NCI-H1436 treated with DMSO at 0.1 percent for 48 hours (cell line): ENCODE measurements at places on chromosomes 1 and 21.

DNA sequence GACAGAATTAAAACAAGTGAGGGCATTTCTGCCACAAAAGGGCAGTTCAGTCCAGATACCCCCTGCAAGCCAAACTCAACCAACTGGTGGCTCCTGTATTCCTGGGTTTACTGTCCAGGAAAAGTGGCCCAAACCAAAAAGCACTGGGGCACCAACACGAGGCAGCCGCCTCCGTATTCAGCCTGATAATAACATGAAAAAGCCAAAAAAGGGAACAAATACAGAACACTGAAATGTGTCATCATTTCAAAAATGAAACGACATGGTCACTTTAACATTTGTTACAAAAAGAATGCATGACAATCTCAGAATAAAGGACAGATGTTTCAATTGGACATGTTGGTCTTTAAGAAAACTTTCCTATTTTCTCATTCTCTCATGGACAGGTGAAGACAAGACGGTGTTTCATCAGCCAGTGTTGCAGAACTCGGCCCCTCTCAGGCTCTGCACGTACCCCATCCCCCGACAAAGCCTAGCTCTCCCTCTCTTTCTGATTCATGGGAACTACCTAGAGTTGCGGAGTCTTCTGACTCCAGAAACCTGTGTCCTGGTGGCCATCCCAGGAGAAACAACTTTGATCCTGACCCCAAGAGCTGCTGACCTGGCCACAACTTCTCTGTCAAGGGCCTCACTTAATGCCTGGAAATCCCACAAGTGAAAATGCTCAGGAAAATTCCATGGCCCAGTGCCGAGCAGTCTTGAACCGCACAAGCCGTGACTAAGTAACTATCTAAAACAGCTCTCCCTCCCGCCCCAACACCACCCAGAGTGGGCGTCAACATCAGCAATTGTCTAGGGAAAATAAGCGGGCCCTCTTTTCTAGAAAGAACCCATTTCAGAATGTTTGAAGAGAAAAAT lies 27.1 kb downstream of the ZBTB17 start:
- DNase-seq: no peak

GRCh38 chr1:92310185-92310597 lies 11.3 kb downstream of the RPAP2 start:
- no peak for DNase-seq

- no peak for DNase-seq
Observed at GRCh38 chr1:190244406-190244805, 233.3 kb downstream of the BRINP3 start.

DNA sequence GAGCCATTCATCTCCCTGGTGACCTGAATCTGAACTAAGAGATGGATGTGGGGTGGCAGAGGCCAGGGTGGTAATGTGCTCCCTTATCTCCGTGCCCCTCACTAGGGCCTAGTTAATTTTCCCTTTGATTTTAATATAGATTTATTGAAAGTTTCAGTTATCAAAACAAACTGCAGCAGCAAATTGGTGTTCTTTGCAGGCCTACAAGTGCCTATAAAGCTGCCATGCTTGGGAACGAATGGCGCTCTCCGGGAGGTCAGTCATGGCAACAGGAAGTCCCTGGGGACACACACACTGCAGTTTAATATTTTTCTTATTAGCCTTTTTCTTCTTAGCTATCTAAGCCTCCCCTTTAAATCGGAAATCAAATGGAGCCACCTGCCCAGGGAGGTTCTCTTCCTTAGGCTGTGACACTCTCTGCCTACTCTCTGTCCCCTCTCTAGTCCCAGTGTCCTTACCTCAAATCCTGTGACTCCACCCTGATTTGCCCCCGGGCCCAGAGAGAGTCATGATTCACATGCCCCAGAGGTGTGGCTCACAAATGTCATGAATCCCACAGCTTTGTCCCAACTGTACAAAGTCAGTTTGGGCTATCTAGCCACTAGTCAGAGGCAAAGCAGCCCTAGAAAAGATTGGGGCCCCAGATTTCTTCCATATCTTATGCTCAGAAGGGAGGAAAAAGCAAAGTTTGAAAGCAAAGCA lies 4.3 kb upstream of the ERI3 start:
- no peak for DNase-seq

DNA sequence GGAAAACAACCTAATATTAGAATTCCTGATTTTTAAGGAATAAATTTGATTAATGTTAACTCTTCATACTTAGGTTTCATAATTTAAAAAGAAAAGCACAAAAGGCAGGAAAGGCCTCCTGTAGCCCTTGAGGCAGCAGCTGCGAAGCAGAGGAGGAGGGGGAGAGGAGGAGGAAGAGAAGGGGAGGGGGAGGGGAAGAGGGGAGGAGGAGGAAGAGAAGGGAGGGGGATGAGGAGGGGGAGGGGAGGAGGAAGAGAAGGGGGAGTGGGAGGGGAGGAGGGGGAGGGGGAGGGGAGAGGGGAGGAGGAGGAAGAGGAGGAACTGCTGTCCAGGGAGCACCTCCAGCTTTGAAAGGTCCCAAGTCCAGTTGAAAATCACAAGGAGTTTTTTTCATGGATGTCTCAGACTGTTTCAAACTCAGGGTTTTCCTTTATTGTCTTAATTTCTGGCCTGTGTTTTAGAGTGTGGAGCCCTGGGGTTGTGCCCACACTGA lies 35.1 kb upstream of the DIP2A start:
- no peak for DNase-seq

GRCh38 chr1:246753670-246754535 lies 29.7 kb downstream of the SCCPDH start:
- no peak for DNase-seq

DNA sequence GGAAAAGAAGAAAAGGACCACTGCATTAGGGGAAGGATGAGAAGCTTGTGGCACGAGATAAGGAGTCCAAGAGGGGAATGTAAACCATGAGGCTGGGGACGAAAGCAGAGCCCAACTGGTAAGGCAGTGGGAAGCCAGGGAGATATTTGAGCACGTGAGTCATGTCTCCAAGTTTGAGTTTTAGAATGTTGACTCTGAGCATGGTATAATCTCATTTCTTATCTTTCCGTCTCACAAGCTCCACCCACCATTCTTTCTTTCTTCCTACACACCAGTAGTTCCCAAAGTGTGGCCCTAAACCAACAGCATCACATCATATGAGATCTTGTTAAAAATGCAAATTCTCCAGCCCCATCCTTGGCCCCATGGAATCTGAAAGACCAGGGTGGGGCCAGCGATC lies 145.3 kb downstream of the PLPP3 start:
- DNase-seq: no peak

GRCh38 chr1:226371027-226371694 lies 36.7 kb downstream of the PARP1 start:
- peak; percentile 24 for DNase-seq

DNA sequence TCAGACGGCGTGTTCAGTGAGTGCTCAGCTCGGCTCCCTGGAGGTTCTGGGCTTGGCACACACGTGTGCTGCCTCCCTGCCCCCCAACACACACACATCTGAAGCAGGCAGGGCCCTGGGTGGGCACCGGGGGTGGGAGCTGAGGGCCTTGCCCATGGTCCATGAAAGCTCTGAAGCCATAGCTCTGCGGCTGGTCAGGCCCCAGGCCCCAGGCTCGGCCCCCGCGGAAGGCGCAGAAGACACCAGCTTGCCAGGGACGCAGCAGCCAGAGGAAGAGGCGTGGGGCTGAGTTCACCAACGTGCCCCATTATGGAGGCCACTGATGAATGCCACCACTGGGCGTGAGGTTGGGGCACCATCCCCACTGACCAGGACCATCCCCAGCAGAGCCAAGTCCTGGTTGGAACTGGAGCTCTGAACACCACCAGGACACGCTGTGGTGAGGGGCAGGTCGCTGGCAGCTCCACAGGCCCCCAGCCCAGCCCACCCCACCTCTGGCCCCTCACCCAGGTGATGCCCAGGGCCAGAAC lies 4.2 kb downstream of the AURKAIP1 start:
- no peak for DNase-seq

DNA sequence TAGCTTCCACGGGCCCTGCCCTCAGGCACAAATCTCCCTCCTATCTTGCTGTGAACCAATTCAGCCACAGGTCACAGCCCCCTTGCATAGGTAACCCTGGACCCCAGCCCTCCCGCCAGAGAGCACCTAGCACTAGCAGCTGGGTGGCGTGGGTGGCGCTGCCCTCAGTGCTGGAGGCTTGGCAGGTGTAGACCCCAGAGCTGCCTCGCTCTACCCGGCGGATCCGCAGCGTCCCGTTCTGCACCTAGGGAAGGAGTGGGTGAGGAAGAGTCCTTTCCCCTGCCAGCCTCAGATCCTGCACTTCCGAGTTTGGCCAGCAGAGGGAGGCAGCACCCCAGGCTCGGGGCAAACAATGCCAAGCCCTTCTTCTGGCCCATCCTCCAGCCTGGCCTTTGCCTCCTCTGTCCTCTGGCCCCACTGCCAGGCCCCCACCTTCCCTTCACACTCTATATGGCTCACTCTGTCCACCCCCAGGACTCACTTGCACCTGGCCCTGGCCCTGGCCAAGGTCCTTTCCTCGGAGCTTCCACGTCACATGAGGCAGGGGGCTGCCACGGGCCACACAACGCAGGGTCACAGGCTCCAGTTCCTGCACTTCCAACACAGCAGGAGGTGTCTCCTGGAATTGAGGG lies 9.0 kb downstream of the IGSF9 start:
- DNase-seq: no peak

GRCh38 chr21:31235671-31236450 lies 108.2 kb downstream of the TIAM1 start:
- no peak for DNase-seq

DNA sequence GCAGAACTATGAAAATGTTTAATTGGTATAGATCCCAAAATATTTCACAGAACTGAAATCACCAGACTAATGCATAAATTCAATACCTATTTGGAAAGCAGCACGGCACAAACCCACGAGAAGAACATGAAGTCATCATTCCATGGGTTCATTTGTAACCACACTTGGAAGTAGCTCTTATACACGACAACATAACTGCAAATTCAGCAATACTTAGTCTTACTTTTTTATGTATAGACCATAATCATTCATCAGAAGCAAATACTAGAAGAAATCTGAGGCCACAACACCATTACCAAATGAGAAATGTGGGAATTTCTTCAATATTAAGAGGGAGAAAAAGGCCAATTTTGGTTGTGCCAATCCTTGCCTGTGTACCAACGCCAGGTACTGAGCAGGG lies 4.2 kb upstream of the UBE2G2 start:
- DNase-seq: no peak

- no peak for DNase-seq
Observed at GRCh38 chr1:244231193-244231571, 180.1 kb downstream of the ZBTB18 start.

DNA sequence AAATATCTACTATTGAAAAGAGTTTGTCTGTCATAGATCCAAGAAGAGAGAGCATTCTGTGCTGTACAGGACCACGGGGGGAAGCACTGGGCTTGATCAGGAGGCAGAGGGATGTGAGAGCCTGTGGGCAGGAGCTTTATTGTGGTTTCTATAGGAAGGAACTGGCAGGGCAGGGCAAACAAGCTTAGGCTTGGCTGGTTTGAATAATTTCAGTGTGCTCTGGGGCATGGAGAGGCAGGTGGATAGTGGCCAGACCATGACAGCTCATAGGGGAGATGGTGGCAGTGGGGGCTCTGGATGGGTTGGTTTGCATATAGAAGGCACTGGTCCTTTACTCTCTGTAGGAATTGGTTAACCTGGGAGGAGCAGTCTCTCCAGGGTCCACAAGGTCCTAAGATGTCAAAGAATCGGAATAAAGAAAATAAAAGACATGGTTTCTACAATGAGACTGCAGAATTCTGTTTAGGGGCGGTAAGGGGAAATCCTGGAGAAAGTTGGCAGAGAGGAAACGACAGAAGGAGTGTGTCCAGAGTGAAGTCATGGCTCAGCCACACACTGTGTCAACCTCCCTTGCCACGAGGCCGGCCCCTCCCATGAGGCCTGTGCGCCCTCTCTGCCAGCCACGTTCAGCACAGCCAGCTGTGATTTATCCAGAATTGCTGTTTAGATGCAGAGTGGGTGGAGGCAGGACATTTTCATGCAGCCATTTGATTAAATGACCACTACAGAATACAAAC lies 81.7 kb upstream of the PGBD5 start:
- no peak for DNase-seq

- DNase-seq: no peak
Observed at GRCh38 chr1:24536391-24536840, 19.5 kb upstream of the NCMAP start.

DNA sequence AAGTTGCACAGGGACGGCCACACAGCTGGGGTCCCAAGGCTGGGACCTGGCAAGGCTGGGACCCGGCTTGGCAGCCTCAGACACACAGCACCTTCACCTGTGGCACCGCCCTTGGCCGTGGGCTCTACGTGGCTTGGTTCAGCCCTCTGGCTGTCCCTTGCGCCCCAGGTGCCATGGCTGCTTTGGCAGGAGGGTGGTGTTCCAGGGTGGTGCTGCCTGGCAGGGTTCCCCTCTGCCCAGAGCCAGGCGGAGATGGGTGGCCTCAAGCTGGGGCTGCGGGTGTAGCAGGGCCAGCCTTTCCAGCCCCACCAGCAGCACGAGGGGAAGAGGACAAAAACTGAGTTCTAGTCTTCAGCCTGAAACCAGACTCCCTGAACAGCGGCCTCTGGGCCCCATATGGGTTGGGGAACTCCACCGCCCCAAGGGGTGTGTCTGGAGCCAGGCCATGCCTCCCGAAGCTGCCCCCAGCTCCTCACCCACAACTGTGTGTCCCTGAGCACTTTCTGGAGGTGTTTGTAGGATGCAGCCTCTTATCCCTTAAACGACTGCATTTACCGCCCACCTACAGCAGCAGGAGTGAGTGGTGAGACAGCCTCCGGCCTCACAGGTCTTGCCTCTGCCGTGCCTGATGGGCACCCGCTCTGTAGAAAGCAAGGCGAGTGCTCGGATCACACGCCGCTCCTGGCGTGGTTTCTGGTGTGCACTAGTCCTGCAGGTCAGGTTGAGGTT lies 92.3 kb downstream of the PDE9A start:
- no peak for DNase-seq

DNA sequence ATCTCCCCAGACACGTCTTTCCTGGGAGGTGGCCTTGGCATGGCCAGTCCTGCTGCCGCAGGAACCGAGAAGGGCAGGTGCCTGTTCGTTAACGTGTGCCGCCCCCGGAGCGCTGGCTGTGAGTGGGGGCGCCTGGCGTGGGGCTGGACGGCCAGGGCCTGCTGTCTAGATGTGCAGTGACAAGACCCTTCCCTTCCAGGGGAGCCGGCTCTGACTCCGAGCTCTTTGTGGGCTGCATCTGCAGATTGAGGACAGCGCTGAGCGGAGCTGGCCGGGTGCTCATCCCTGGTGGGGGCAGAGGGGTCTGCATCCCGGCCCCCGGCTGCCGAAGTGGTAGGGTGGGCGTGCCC lies 13.0 kb downstream of the COL18A1 start:
- DNase-seq: no peak

- DNase-seq: no peak
Observed at GRCh38 chr1:108961752-108962486, 1.4 kb downstream of the CLCC1 start.

GRCh38 chr1:5798151-5798730 lies 194.0 kb downstream of the NPHP4 start:
- DNase-seq: no peak

DNA sequence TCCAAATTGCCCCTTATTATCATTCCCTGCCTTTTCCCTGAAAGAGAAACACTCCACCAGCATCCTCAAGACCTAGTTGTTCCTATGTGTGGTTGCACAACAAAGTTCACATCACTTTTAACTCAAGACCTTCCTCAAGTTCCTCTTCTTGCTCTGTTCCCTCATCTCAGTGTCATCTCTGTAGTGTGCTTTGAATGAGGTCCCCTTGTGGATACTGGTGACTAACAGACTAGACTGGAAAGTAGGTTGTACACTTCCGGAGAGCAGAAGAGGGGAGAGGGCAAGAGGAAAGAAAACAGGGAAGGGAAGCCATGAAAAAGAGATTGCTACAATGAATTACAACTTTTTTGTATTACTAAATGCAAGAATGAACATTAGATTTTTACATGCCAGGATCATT lies 853.8 kb downstream of the USP25 start:
- no peak for DNase-seq

GRCh38 chr1:70376196-70376595 lies 21.7 kb upstream of the ANKRD13C start:
- DNase-seq: no peak
